ENCODE measurements at places on chromosomes 2 and 18.

GRCh38 chr2:47028846-47029560 is 113.4 kb upstream of the MCFD2 start:
- DNase-seq, result no peak

GRCh38 chr2:12796657-12797056 is 79.9 kb downstream of the TRIB2 start:
- no peak for DNase-seq

DNA sequence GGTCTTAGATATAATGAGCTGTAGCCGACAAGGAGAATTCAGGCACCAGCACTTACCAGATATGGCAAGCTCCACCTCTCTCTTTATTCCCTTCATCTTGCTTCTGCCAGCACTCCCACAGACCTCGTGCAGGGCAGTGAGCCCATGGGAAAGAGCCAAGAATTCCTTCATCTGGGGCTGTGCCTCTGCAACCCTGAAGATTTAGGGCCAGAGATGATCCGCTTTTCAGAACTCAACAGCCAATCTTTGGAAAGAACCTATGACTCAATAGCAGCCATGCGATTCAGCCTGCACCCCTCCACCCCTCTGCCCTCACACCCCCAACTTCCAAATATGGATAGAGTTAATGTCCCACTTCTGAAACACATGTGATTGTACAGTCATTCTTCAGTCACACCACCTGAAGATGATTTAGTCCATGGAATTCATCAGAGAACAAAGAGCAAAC is 533.7 kb upstream of the TNP1 start:
- no peak for DNase-seq

- DNase-seq, result no peak
Observed at GRCh38 chr2:112493048-112493447, 11.1 kb downstream of the TTL start.

- no peak for DNase-seq
Observed at GRCh38 chr2:164675027-164675426, 53.7 kb upstream of the GRB14 start.

DNA sequence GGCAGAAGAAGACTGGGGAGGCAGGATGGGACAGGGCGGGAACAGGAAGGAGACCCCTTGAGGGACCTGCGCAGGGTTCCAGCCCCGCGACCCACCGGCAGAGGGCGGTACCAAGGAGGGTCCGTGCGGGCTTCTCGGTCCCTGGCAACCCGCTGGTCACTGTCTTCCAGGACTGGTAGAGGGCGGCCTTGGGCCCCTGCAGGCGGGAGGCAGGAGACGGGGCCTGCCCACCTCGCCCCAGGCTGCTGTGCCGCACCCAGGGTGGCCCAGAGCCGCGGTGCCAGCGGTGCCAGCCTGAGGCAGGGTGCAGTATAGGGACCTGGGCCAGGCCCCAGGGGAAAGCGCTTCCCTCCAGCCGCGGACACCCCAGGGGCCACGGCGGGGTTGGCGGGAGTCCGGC is 34.5 kb downstream of the NEURL3 start:
- peak; percentile 52 for DNase-seq

DNA sequence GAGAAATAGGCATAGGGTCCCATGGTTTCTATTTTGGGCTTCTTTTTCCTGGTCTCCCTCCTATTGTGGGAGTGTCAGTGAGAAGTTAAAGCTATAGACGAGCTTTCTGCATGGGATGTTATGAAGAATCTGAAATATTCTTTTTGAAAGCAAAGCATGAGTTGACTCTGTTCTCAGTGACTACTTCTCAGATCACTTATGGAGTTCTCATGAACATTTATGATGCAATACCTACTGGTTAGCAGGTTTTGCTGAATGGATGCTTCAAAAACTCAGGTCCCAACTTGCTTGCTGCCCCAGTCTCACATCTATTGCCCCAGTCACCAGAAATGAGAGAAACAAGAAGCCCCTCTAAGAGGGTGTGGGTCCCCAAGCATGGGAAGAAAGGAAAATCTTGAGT is 365.0 kb downstream of the HRH4 start:
- DNase-seq, result no peak

DNA sequence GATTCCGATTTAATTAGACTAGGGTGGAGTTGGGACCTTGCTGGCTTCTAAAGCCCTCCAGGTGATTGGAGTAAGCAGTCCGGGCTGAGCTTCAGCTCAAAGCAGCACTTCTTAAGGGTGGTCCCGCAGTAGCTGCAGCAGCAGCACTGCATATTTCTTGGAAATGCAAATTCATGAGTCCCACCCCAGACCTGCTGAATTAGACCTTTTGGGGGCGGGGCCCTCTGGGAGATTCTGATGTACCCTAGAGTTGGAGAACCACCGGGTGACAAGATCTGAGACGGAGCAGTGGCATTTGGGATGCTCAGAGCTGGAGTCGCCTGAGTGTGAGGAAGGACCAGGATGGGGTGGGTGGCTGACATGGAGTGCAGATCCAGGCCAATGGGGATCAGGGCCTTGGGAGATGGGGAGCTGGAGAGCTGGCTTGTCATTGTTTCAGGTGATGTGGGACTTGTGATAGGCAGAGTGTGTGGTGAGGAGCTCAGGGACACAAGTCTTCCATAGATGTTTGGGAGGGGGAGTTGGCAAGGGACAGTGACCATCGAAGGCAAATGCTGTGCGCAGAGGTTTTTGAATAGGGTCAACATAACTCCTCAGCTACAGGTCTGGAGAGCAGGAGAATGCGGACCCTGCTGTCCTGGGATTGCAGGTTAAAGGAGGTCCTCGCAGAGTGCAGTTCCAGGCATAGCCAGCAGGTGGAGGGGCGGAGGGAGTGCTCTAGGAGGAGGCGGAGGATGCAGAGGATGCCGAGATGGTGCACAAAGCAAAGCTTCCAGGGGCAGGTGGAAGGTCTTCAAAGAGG is 130.9 kb upstream of the RAB12 start:
- DNase-seq, result peak; percentile 34

GRCh38 chr2:239456940-239457339 is 56.1 kb upstream of the HDAC4 start:
- no peak for DNase-seq

GRCh38 chr2:24971286-24971535 is 544 bp downstream of the DNAJC27 start:
- no peak for DNase-seq

DNA sequence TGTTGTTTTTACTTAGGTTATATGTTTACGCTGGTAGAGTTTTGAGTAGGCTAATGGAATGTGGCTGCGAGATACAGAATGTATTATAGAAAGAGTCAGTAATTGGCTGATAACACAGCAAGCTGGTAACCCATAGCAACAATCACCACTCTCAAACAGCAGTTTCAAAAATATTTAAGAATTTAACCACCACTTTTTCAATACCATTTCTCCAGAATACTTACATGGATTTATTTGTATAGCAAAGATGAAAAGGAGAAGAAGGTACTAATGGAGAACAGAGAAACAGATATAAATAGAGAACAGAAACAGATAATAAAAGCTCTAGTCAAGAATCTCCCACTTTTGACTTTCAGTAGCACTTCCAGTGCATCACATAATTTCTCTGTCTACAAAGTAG is 188.3 kb upstream of the SLC39A10 start:
- DNase-seq, result no peak

DNA sequence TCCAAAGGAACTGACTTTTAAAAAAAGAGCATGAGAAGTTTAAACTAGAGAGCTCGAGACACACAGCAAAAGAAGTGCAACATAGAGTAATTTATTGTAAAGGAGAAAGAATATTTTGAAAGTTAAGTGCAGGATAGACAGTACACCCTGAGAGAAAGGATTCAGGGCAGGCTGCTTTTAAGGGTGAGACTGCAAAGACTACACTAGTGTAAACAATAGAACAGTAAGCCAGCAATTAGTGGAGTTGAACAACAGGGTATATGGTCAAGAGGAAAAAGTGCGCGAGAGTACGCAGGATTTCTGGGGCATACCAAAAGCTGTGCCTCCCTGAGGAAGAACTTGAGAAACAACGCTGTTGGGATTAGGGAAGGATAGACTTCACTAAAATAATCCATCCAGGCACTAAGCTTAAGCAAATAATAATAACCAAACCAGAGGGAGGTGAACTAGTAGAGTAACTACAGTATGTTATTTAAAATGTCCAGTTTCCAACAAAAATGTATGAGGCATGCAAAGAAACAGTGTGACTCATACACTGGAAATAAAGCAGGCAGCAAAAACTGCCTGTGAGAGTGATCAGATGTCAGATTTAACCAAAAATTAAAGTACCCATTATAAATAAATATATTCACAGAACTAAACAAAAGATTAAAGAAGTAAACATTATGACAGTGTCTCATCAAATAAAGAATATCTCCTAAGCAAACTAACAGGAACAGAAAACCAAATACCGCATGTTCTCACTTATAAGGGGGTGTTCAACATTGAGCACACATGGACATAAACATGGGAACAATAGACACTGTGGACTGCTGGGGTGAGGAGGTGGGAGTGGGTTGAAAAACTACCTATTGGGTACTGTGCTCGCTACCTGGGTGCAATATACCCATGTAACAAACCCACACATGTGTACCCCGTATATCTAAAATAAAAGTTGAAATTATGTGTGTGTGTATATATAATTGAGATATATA is 40.5 kb upstream of the EMILIN2 start:
- DNase-seq, result no peak

GRCh38 chr2:28981016-28981441 is at the start of gene TOGARAM2:
TSS of gene TOGARAM2 (plus strand) at chr2:28981298. CDS start at chr2:28994835, 13,537 bp downstream.
- DNase-seq, result no peak

- no peak for DNase-seq
Observed at GRCh38 chr2:30747206-30747605, 60.0 kb downstream of the CAPN13 start.

DNA sequence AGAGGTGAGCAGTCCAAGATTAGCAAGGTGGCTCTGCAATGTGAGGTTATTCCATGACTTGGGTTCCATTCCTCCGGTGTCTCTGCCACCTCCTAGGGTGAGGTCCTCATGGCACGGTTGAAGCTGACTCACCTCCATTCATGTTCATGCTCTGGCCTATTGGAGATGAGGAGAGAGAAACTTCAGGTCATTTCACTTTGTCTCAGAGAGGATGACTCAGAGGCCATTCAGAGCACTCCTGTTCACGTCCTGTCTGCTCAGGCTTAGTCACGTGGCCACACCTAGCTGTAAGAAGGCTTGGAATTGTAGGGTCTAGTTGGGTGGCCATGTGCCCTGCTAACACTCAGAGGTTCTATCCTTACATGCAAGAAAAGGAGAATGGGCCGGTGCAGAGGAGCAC is 67.5 kb upstream of the MBOAT2 start:
- DNase-seq, result no peak

DNA sequence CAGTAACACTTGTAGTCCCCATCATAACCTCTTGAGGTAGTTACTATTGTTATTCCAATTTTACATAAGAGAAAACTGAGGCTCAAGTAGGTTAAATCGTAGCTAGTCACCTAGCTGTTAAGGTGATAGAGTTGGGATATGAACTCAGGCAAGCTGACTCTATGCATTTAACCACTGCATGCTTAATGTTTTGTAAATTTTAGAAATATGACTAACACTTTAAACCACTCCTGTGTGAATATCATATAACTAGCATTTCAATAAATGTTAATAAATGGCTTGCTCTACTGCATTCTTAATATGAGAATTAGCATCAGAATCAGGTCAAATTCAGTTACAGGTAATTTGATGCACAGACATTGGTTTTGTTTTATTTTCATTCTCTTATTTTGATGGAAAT is 35.6 kb upstream of the CREB1 start:
- no peak for DNase-seq

GRCh38 chr2:71783215-71783614 is 329.9 kb downstream of the DYSF start:
- no peak for DNase-seq

DNA sequence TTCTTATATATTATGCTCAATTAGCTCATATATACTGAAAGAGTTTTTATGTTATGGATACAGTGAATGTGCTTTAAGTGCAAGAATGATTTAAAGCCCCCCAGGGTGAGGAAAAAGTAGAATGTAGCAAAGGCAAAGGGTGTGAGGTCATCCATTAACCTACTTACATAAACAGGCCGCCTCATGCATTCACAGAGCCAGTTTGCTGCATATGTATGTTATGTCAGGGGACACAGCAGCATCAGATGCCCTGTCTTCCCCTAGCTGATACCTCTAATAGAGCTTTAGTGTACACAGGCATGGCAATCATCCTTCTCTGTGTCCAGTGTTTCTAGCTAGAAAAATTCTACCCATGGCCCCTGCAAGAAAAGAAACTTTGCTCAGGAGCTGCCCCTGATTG is 187.8 kb upstream of the FSHR start:
- DNase-seq, result no peak

DNA sequence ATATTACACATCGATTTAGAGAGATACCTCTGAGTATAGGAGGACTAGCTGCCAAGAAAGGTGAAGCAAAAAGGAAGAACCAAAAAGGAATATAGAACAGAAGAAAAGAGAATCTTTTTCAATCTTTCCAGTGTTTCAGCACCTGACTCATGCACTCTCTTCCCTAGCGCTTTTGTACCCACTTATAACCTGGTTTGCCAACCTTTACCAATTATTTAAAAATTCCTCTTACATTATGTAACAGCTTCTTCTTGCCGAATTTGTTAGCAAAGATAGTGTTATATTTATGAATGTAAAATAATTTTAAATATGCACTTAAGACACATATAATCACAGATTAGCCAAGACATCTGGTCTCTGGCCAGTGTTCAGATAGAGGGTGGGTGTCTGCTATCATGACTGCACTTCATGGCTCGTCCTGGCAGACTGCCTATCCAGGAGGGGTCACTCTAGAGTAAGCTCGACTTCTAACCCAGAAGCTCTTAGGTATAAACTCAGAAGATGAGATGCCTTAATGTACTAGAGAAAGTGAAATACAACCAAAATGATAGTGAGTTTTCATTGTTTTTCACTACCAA is 122.9 kb downstream of the ATAD2B start:
- DNase-seq, result no peak

Measured in activated CD4-positive, alpha-beta T cell treated with anti-CD3 and anti-CD28 coated beads, Interleukin-2, amount 50 U/mL, for 1 hour (primary cell).